HEK293T (cell line): ENCODE measurements at places on chromosomes 11 and 22.

DNA sequence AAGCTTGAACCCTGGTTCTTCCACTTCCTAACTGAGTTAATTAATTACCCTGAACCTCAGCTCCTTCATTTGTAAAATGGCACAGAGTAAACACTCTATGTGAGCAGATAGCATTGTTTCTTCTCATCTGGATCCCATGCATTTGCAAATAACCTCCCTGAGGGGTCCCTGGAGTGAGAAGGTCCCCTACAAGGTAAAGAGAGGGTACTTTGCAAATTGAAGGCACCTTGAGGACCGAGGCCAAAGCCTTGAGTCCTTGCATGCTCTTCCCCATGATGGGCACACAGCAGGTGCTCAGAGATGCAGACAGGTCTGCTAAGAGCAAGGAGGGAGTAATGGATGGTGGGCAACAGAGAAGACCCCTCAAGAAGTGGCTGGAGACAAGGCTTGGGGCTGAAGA lies 33.2 kb downstream of the OTOG start:
- DNase-seq, result no peak

DNA sequence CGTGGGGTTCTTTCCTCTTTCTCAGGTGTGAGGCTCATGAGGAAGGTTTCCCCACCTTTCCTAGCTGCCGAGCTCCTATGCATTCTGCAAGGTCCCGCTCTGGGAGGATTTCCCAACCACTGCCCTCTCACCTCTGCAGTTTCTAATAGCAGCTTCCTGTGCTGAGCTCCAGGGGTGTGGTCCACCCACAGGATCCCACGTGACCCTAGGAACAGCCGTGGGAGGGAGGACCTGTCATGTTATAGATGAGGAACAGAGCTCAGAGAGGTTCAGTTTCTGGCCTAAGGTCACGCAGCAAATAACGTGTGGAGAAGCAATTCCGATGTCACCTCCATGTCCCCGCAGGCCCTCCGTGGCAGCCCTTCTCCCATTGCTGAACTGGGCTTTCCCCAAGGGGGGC lies 38.5 kb downstream of the FLRT1 start:
- no peak for DNase-seq

GRCh38 chr22:36373258-36373579 lies 14.5 kb downstream of the MYH9 start:
- DNase-seq, result no peak

GRCh38 chr11:46970913-46971625 lies 34.5 kb downstream of the CSTPP1 start:
- no peak for DNase-seq

DNA sequence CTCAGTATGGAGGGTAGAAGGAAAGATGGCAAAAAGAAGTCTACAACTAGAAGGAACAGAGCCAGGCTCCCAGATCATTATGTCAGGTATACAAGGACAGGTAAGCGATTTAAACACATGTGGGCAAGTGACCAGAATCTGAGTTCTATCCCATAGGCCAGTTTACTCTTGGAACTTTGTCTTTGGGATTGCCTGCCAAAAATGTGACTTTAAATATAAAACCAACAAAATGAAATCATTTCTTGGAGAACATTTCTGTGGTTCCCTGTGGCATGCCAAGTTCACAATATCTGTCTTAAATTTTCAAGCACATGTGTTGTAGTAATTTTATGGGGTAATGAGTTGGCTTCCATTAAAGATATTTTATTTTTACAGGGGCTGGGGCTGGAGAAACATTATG lies 141.0 kb downstream of the SLC17A6 start:
- DNase-seq, result no peak

GRCh38 chr11:85823816-85824215 lies 12.9 kb upstream of the SYTL2 start:
- DNase-seq, result no peak
